ENCODE measurements at places on chromosomes 13 and 19. TPM values are rescaled to one million over a fixed set of nuclear protein-coding genes. Genes with fewer than 3 reads are reported as not detected.

ZNF576 gene
- total RNA-seq = 15.3 TPM

ATP11A gene
- total RNA-seq = 80.6 TPM

DNA sequence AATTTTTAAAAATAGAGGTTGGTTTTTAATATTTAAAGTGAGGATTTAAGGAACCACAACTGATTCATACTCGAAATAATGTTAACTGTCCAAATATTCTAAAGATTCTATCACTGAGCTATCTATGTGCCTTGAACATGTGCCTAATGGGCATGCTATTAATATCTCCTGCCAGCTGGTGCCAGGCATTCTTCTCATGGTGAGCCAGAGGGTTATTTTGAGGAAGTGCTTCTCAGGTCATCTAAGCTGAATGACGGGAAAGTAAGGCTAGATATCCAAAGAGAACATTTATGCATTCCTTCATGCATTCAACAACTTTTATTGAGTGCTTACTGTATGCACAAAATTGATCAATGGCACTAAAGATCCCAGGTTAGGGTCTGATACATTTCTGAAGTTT lies 138.2 kb downstream of the PIBF1 start:
- H3K36me3 ChIP-seq = peaks cover 26% of the 10 kb centered on the region
- H3K4me1 ChIP-seq = peaks cover 4% of the 10 kb centered on the region
- H3K27ac ChIP-seq = no peak overlapping the region
- H3K4me3 ChIP-seq = no peak overlapping the region
- DNase-seq = no peak

GRCh38 chr19:45879055-45879454 lies 6.9 kb downstream of the IRF2BP1 start:
- H3K4me1 ChIP-seq = peaks cover 33% of the 10 kb centered on the region
- peaks cover 6% of the 10 kb centered on the region for H3K36me3 ChIP-seq
- no peak overlapping the region for H3K27ac ChIP-seq
- H3K4me3 ChIP-seq = no peak overlapping the region

Measured in activated CD4-positive, alpha-beta T cell treated with anti-CD3 and anti-CD28 coated beads, Interleukin-2, amount 10 ng/mL, durations not matched to agents 24 days and 14 days (primary cell).